ENCODE measurements at places on chromosomes 16 and 17. TPM values are rescaled to one million over a fixed set of nuclear protein-coding genes. Genes with fewer than 3 reads are reported as not detected.

Gene CASKIN2
- 9.5 TPM for total RNA-seq

Gene ZNF688
- total RNA-seq: 9.8 TPM

Gene MMP28
- 61.6 TPM for total RNA-seq

Gene MFAP4
- not detected for total RNA-seq

Gene CHTF18
- total RNA-seq: 26.5 TPM

Gene TAC4
- not detected for total RNA-seq

Gene CHRNB1
- 14.8 TPM for total RNA-seq

Gene DRC3
- 0.15 TPM for total RNA-seq

Gene MRPL58
- total RNA-seq: 123 TPM

Gene MYO15A
- total RNA-seq: 1.6 TPM

Gene DNAH3
- total RNA-seq: not detected

Gene MPG
- total RNA-seq: 105 TPM

Gene ASGR1
- not detected for total RNA-seq

Gene NOL11
- 27.3 TPM for total RNA-seq

Gene SLC13A2
- not detected for total RNA-seq
